ENCODE measurements at places on chromosomes 3 and 15.

GRCh38 chr3:56398659-56399058 lies 69.6 kb downstream of the ERC2 start:
- no peak for DNase-seq

- DNase-seq: no peak
These were observed 143.0 kb downstream of the EPHB1 start for GRCh38 chr3:134938029-134938525.

DNA sequence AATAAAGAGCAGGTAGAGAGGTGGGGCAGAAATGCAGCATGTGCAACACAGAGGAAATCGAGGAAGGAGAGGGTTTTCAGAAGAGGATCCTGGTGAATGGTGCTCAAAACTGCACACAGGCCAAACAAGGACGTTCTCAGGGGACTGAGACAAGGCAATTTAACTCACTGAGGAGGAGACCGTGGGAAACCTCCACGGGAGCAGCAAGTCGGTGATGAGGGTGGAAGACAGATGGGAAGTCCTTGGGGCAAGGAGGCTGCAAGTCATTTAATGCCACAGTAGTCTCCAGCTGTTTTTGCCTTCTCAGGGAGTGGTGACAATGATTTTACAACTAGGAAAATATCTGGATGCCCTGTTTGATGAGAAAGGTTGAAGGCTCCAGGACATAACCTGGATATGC lies 11.5 kb upstream of the PDIA5 start:
- no peak for DNase-seq

- DNase-seq: no peak
These were observed 44.3 kb downstream of the THRB start for GRCh38 chr3:24450160-24450907.

DNA sequence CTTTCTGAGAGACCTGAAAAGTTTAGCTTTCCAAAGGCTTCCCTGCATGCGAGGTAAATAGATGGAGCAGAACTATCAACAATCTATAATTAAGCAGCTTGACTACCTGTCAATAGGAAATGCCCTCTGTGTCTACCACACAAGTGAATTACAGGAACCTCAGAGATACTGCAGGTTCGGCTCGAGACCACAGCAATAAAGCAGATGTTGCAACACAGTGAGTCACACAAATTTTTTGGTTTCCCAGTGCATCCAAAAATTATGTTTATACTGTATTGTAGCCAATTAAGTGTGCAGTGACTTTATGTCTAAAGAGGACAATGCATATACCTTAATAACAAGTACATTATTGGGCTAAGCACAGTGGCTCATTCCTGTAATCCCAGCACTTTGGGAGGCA lies 252.0 kb downstream of the UBE2E2 start:
- DNase-seq: no peak

DNA sequence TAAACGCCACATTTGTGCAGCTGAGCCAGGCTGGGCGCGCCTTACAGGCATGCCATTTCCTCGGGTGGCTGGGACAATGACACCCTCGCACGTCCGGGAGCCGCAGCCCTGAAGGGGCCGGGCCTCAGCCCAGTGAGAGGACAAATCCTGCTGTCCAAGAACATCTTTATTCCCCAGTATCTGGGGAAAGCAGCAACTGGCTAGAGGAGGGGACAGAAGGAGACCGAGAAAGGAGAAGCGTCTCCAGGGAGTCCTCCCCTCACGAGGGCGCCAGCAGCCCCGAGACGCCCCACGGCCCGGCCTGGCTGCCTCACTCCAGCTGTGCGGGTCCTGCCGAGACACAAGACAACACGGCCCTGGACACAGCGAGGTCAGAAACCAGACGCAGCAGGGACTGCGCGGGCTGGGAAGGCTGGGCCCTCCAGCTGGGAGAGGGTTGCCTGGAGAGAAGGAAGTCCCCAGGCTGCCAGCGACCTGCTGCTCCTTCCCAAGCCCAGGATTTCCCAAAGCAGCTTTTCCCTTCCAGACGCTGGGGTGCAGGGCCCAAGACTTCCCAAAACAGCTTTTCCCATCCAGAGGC lies 130.2 kb downstream of the CHSY1 start:
- no peak for DNase-seq

DNA sequence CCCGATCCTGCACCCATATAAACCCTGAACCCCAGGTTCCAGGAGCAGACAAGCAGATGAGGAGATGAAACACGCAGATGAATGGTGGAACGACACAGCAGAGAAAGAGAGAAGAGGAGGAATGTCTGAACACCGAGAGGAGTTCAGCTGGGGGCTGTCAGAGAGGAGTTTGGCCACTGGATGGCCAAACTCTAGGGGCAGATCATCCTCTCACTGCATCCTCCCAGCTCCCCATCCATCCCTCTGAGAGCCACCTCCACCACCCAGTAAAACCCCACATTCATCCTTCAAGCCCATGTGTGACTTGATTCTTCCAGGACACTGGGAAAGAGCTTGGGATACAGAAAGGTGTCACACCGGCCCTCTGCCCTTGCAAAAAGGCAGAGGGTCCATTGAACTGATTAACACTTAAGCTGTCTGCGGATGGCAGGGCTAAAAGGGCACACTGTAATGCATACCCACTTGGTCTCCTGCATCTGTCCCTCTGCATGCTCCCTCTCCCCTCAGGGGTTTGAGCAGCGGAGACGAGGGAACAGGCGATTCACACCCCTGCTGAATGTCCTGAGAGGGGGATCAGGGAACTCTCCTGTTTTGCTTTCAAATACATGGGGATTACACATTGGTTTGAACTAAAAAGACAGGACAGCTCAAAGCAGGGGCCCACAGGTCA lies 53.8 kb downstream of the TMED3 start:
- no peak for DNase-seq

- DNase-seq: no peak
These were observed 265.6 kb upstream of the ATP11B start for GRCh38 chr3:182527745-182528144.

GRCh38 chr15:99249270-99249841 lies at the start of gene TTC23:
Gene TTC23, minus strand, starts transcription at chr15:99249581. Its CDS starts 20,869 bp downstream, at chr15:99228712.
- no peak for DNase-seq

DNA sequence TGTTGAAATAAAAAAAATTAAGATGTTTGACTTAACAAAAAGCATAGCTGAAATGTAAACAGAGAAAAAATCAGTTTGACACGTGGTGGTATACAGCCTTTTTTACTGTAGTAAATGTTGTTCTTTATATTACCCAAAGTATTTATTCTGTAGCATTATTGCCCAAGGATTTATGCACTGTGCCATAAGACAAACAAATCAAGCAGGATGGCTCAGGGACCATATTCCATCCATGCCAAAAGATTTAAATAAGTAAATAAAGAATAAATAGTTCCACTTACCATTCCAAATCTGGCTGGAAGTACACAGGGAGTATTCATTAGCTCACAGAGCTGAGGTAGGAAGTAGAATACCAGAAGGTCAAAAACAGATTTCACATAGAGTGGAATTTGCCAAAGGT lies 666.7 kb upstream of the CADM2 start:
- DNase-seq: no peak

DNA sequence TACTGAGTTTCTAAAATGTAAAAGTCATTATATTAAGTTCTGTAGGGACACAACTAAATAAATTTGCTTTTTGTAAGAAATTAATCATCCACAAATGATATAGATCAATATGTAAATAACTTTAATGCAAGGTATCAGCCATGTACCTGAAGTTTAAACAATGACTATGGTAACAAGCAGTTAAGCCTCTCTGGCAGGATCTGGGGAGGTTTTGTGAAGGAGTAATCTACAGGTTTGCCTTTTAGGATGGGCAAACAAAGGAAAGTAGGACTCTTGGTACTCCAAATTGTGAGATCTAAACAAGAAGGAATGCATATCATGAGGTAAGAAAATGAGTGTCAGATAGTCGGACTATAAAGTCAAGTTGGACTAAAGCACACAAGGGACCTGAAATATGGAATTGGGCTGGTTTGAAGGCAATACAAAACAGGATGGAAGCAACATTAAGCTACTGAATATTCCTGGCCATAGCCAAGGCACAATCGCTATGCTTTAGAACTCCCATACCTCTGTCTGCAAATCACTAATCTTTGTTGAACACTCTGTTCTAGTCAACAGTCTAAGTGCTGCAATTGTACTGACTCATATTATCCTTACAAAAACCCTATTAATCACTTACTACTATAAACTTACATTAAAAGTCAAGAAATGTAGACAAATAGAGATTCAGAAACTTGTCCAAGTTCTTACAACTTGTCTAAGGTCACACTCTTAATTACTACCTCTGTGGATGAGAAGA lies 412.8 kb downstream of the DIPK2A start:
- no peak for DNase-seq

- no peak for DNase-seq
These were observed 2.8 kb upstream of the MESD start for GRCh38 chr15:80992441-80992840.

- no peak for DNase-seq
These were observed 27.4 kb upstream of the FURIN start for GRCh38 chr15:90840954-90841353.

GRCh38 chr3:133040696-133041523 lies 2.7 kb downstream of the TMEM108 start:
- DNase-seq: no peak

DNA sequence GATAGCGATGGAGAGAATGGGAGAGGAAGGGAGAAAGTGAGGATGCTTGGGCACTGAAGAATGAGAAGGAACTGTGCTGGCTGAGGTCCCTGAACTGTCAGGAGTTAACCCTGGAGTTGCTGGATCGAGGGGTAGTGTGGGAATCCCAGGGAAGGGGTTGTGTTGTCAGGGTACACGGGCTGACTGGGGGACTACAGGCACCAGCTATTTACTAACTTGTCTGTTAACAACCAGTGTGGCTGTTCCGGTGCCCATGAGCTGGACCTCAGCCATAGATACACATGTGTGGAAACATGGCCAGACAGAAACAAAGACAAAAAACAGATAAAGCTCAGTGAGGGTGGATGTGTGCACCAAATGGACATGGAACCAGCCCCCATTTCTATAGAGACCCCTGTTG lies 55.1 kb downstream of the GASK1A start:
- DNase-seq: no peak

- no peak for DNase-seq
These were observed 37.0 kb downstream of the TTC23 start for GRCh38 chr15:99212406-99212805.

DNA sequence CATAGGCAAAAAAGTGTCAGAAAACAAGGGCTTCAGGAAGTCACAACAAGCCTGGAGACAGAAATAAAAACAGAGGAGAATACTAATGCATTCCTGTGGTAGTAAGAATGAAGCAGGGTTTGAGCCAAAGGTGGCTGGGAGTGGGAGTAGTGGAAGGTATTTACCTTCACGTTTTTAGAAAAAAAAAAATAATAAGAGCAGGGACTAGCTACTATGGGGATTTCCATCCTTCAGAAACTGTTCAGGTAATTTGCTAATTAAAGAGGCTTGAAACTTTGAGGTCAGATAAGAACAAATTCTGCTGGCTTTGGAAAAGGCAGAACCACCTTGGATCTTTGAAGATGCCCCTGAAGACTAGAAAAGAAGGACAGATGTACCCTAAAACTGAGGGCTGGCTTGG lies 18.4 kb downstream of the ILDR1 start:
- no peak for DNase-seq

DNA sequence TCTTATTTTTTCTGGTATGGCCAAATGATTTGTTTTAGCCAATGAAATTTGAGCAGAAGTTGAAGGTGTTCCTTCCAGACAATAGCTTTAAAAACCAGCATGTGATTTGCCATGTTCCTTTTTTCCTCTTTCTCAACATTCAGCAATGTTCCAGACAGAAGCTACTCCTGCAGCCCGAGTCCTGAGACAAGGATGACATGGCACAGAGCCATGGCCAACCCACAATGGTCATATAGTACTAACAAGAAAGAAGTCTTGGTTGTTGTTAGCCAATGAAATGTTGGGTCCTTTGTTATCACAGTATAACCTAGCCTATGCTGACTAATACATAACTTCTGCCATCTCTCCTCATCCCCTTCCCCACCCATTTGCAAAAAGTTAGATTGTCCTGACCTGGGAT lies 211.1 kb upstream of the STT3B start:
- no peak for DNase-seq

- no peak for DNase-seq
These were observed 508.6 kb upstream of the IL12A start for GRCh38 chr3:159480046-159480445.

DNA sequence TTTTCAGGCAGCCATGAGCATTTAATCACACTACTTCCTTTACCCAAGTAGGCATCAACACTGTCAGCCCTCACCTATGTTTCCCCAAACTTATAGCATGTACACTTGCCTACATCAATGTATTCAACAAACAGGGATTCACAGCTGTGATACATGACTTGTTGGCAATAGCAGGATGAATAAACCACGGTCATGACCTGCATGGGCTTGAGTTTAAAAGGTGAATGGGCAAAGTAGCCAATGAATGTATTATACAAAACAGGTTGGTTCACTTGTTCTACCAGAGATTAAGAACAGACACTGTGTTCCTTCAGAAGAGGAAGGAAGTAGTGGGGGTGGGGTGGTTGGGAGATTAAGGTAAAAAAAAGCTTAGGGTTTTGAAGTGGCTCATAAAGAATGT lies 861.9 kb upstream of the SEMA6D start:
- no peak for DNase-seq

DNA sequence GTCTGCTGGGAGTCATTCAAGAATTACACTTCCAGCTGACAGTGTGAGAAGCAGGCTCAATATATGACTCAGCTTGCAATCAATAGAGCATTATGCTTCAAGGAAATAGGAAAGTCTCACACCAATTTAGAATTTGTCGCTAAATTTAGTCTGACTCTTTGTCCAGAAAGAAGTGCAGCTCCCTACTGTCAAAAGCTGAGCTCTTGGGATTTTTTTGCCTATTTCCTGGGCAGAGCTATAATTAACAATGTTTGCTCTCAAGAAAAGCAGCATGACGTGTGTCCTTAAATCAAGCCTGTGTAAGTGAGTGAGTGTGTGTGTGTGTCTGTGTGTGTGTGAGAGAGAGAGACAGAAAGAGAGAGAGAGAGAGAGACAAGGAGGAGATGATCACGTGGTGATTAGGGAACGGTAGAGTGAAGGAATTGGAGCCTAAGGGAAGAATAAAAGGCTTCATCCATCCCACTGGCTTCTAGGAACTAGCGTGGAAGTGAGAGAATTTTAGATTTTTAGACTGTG lies 16.4 kb upstream of the SLC35G2 start:
- DNase-seq: no peak

- DNase-seq: no peak
These were observed 1021.0 kb upstream of the SEMA6D start for GRCh38 chr15:46696281-46696680.

GRCh38 chr3:189355481-189356201 lies 183.9 kb downstream of the TPRG1 start:
- DNase-seq: peak; percentile 54

DNA sequence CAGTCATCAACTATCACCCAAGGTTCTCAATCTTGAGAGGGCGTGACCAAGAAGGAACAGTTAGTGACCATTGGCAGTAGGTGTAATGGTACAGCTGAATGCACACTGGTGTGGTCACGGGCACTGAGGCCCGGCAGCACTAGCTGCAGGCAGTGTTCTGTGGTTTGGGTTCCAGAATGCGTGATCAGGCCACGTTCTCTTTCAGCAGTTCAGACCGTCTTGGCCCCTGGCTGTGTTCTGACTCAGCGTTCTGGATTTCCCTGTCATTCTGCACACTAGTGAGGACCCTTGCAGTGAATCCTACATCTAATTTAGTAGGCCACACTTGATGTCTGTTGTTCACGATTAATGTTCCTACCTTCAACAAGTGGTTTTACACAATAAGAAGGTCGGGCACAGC lies 220.5 kb upstream of the SLCO3A1 start:
- no peak for DNase-seq

GRCh38 chr3:188660415-188660814 lies 506.5 kb downstream of the LPP start:
- no peak for DNase-seq

Data from CD8-positive, alpha-beta T cell (primary cell).